ENCODE measurements at places on chromosomes 2 and 18.

GRCh38 chr2:212873256-212873655, 278.2 kb downstream of the IKZF2 start:
- no peaks in the 10 kb centered on the region for H3K4me1 ChIP-seq
- H3K27me3 ChIP-seq = no peaks in the 10 kb centered on the region
- no peak overlapping the region for H3K4me3 ChIP-seq

GRCh38 chr2:28906376-28906775, 11.9 kb downstream of the WDR43 start:
- no peak overlapping the region for H3K27ac ChIP-seq
- no peaks in the 10 kb centered on the region for H3K27me3 ChIP-seq
- no peak for DNase-seq
- H3K36me3 ChIP-seq = peaks cover 53% of the 10 kb centered on the region
- H3K4me3 ChIP-seq = no peak overlapping the region

DNA sequence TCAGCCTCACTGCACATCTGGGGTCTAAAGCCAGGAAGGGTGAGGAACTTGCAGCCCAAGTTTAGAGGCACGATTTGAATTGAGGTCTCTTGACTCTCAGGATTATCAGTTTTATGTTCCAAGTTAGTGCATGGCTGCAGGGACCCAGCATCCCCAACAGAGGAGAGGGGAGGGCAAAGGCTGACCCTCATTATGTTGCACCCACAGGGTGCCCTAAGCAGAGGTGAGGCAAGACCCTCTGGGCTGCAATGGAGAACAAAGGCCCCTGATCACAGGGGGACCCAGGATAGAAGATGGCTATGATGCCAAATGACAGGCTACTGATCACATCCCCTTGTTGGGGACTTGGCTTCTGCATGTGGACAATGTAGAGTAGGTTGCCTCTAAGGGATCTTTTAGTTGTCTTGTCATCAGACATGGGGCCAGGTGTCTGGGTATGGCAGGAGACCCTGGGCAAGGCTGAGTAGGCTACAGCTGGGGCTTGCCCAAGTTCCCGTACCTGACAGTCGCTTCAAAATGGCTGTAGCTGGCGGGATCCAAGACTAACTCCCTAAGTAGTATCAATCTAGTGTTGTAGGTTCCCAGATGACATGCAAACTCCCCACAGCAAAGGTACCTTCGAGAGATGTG, 4.5 kb upstream of the GDF7 start:
- H3K27me3 ChIP-seq = peaks cover 67% of the 10 kb centered on the region
- H3K27ac ChIP-seq = no peak overlapping the region
- H3K4me1 ChIP-seq = peaks cover 8% of the 10 kb centered on the region
- H3K4me3 ChIP-seq = no peak overlapping the region
- no peaks in the 10 kb centered on the region for H3K36me3 ChIP-seq
- DNase-seq = no peak

DNA sequence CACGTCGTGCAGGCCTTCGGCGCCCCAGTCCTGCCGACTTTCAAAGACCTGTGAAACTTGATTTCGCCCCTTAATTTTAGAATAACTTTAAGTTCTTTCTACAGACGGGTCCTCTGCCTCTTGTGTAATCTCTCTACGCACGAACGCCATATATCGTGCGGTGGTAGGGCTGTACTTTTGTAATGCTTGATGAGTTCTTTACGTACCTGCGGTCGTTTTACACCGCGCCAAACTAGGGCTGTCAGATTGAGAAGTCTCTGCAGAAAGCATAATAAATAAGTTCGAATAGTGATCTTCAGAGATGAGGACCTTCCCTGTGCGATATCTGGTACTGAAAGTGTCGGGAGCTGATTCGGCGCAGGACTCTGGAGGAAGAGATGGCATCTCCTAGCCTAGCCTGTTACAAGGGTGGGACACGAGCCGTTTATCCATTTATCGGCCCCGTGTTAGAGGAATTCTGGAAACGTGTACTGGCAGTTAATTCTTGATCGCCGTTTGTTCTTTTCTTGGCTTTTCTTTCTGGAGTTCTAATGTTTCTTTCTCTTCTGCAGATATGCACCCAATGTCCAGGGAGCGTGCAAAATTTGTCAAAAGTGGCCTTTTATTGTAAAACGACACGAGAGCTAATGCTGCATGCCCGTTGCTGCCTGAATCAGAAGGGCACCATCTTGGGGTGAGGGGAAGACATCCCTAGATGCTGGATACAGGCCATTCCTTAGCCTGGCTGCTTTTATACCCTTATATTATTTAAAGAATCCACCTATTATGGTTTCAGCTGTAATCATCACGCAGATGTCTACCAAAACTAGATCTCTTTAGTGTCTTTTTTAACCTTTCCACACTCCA, 781 bp upstream of the SLC5A6 start:
- no peaks in the 10 kb centered on the region for H3K27me3 ChIP-seq
- peak overlapping the region; percentile 98 for H3K27ac ChIP-seq
- peaks cover 11% of the 10 kb centered on the region for H3K4me1 ChIP-seq
- no peaks in the 10 kb centered on the region for H3K36me3 ChIP-seq
- H3K4me3 ChIP-seq = peak overlapping the region; percentile 93
- DNase-seq = peak; percentile 86

- no peak overlapping the region for H3K27ac ChIP-seq
- no peak for DNase-seq
- no peak overlapping the region for H3K4me3 ChIP-seq
- no peaks in the 10 kb centered on the region for H3K4me1 ChIP-seq
Measured at GRCh38 chr18:75161256-75162028, 47.5 kb downstream of the PTGR3 start.
